Glomerular endothelial cell (primary cell): ENCODE measurements at places on chromosomes 11 and 22. TPM values are rescaled to one million over a fixed set of nuclear protein-coding genes. Genes with fewer than 3 reads are reported as not detected.

ANO1 gene
- 0.70 and 3.0 TPM in 2 replicates for total RNA-seq

SYCE3 gene
- 1.7 and 2.6 TPM in 2 replicates for total RNA-seq

SCO2 gene
- total RNA-seq, result 2.6 and 7.3 TPM in 2 replicates

PRG2 gene
- total RNA-seq, result not detected in 2 replicates

EMSY gene
- 8.6 and 16.7 TPM in 2 replicates for total RNA-seq

SEZ6L gene
- total RNA-seq, result not detected in 2 replicates

EFEMP2 gene
- 81.9 TPM in 2 replicates for total RNA-seq
